AG20443 (cell line): ENCODE measurements at places on chromosomes 5 and 9.
A peak's percentile ranks its signal among the peaks of the same experiment; 100 is the strongest.

DNA sequence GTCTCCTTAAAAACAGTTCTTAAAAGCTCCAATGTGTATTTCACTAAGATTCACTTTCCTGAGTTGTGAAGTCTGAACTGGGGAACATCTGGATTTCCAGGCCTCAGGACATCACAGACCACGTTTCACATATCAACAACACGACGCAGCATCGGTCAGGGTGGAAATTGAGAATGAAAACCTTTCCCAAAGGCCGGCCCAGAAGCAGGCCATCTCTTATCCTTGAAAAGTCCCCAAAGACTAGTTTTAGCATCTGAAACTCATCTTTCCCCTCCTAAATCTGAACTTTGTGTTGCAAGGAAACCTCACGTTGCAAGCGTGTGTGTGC is 96.4 kb upstream of the COL5A1 start:
- no peak for DNase-seq

- DNase-seq: no peak
Observed at GRCh38 chr5:28215091-28215490, 1176.7 kb upstream of the CDH9 start.

DNA sequence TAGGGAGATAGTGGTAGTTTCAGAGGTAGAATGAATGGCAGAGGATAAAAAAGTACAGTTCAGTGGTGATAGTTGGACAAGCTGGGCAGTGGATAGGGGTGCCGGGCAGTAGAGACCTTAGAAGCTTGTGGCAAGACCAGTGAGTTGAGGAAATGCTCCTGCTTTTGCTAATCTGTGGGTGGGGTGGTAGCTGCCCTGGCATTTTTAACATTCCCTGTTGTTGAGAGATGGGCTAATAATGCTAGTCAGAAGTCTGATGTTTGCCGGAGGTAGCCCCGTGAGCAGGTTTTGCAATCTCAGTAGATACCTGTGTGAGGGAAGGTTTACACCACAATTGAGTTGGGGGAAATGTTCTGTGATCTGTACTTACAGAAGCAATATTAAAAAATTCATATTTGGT is 91.1 kb downstream of the TRIO start:
- DNase-seq: no peak

GRCh38 chr5:37737326-37738056 is 102.3 kb downstream of the GDNF start:
- DNase-seq: no peak

- DNase-seq: no peak
Observed at GRCh38 chr9:72951520-72952380, 1.1 kb downstream of the ALDH1A1 start.

- peak; percentile 90 for DNase-seq
Observed at GRCh38 chr9:109792951-109793546, 13.1 kb downstream of the PALM2AKAP2 start.

DNA sequence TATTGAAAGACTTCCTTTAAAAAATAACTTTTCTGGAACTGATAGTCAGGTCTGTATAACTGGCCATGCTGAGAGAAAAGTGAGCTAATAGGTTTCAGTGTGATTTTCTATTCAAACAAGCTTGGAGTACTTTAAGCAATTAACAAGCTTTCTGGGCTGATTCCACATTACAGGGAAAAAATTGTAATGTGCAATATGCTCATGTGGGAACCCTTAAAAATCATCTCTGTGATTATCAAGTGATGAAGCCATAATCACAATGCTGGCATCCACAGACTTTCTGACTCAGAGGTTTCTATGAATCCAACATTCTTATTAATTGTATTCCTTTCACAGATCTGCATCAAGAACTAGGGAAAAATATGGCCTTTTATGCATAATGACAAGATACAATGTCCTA is 212.2 kb upstream of the ACO1 start:
- DNase-seq: no peak

GRCh38 chr5:157747766-157748700 is 4.5 kb downstream of the LSM11 start:
- no peak for DNase-seq

DNA sequence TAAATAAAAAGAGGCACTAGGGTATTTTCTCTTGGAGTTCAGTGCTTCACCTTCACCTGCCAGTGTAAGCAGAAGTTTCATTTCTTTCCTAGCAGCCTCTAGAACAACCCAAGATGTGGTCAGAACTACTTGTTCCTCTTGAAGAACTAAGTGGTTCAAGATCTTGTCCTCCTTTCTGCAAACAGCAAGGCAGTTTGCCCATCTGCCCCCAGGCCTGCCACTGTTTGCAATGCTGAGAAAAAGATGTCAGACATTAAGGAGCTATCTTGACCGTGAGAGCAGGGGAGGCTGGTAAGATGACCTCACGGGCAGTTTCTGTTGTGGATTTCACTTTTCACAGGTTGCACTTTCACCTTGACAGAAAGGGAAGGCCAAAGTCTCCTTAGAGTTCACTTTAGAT is 52.0 kb upstream of the KLF4 start:
- DNase-seq: no peak

- peak; percentile 13 for DNase-seq
Observed at GRCh38 chr5:73861313-73861988, 235.5 kb downstream of the ARHGEF28 start.

- no peak for DNase-seq
Observed at GRCh38 chr9:121577166-121577565, 74.3 kb upstream of the DAB2IP start.

DNA sequence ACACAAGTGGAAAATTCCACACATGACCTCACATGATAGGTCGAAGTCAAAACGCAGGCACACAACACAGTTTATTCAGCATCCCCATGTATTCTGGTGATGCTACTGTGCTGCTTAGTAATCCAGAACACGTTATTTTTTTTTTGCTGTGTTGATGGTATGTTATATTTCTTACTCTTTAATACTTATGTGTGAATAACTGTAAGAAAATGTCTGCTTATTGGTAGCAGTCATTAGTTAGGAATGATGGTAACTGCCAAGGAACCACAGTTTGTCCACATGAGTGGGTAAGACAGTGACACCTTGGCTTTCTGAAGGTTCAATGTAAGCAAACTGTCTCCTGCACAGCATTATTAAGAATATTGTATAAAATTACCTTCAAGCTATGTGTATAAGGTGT is 107.7 kb upstream of the DAPK1 start:
- no peak for DNase-seq

GRCh38 chr5:2749514-2750025 is 1.9 kb downstream of the IRX2 start:
- DNase-seq: no peak

DNA sequence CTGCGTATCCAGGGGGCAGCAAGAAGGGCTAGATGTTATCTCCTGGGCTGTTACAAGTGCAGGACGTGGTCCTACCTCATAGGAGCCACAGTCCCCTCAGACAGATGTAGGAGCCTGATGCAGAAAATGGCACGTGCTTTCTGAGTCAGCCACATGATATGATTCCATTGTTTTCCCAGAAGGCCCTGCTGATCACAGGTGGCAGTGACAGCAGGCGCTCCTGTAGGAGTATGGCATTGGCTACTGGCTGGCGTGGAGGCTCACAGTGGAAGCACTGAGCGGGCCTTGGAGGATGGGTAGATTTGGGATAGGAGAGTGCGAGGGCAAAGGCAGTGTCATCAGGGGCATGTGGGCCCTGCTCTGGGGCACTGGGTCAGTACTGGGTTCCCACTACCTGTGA is 21.9 kb downstream of the USP20 start:
- no peak for DNase-seq

DNA sequence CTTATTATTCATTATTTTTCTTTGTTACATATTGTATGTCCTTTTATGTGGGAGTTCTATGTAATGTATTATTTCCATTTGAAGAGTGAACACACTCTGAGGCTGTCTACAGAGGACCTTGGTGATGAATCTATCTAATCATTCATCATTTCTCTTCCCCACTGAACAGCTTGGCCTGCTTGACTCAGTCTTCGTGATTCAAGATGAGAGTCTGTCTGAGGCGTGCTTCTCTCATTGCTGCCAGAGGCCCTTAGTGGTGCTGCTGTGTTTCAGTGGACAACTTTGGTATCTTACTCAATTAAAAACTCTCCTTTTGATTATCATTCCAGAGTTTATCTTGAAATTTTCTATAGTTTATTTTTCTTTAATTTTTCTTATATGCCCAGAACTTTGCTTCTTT is 318.1 kb upstream of the DAB2 start:
- no peak for DNase-seq

DNA sequence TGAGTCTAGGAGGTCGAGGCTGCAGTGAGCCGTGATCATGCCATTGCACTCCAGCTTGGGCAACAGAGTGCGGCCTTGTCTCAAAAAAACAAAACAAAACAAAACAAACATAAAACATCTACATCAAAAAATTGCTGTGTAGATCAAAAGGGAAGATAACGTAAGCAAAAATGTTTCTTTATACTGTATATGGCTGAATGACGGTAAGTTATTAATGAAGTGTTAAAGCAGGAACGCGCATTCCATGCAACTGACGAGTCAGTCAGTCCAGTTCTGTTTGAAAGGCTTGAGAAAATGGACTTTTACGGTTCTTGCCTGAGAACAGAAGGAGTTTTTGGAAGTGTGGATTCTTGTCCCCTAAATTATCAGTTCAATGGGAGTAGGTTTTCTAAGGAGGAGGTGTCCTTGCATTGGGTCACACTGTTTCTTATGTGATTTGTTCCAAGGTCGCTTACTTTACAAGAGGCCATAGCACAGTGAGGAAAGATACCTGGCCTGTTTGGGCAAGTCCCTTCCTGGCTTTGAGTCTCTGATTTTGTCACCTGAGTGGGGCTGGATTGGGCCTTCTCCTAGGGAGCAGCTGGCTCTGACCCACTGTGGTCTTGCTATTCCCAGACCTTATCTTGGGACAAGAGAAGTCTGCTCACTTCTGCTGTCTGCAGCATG is 6.6 kb upstream of the PTGS1 start:
- DNase-seq: no peak
